Pancreas (tissue), 10 donors: ENCODE measurements at places on chromosomes 16 and 17. TPM values are rescaled to one million over a fixed set of nuclear protein-coding genes. Genes with fewer than 3 reads are reported as not detected.

Gene PRSS33
- polyA plus RNA-seq = 0.05 TPM

Gene KRT40
- 0.61 TPM for polyA plus RNA-seq

Gene SOX8
- 5.5 TPM for polyA plus RNA-seq

Gene SEPTIN1
- 2.1 TPM for polyA plus RNA-seq

DNA sequence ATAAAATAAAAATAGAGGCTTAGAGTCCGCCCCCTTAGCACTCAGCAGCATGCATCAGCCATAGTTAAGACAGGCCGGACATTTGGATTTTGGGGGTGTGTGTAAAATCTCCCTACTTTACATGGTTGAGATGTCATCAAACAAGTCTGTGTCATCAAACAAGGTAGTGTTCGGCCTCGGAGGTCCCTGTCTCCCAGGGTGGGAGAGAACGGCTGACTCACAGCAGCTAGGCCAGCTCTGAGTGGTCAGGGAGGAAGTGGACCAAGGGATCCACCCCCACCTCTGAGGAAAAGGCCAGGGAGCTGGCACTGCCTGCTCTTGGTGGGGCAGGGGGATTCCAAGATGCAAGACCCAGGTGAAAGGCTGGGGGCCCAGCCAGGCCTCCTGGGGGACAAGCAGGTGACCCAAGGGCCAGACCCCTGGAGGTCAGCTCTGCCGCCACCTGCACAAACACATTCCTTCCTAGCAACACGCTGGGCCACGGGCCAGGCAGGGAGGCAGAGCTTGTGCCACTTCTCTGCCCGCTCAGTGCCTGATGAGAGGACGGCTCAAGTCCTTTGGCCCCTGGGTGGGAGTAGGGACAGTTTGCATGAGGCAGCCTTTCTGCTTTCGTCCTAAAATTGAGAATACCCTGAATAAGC lies 28.5 kb downstream of the KIFC3 start:
- DNase-seq = peak; percentile 63

DNA sequence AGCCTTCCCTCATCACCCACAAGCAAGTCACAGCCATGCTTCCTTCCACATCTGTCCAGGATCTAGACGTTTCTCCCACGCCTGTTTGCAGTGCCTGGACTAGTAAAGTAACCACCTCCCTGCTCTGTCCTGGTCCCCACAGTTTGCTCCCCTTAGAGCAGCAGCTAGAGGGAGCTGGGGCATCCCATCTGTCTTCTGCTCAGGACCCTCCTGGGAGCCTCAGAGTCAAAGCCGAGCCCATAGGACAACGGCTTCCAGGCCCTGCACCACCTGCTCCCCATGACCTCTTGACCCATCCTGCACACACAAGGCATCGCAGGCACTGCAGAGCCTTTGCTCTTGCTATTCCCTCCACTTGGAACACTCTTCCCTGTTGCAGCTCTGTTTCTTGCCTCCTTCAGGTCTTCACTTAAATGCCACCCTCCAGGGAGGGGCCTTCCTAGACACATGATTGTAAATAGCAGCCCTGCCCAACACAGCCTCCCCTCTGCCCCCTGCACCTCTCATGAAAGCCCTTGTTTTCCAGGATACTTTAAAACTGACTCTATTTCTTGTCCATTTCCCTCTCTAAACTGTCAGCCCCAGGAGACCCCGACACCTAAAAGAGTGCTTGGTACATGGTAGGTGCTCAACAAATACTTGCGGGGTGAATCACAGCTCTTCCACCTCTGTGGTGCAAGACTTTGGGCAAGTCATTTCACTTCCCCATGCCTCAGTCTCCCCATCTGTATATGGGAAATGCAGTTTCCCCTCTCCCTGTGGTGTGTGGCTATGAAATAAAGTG lies 3.1 kb downstream of the NATD1 start:
- no peak for DNase-seq

DNA sequence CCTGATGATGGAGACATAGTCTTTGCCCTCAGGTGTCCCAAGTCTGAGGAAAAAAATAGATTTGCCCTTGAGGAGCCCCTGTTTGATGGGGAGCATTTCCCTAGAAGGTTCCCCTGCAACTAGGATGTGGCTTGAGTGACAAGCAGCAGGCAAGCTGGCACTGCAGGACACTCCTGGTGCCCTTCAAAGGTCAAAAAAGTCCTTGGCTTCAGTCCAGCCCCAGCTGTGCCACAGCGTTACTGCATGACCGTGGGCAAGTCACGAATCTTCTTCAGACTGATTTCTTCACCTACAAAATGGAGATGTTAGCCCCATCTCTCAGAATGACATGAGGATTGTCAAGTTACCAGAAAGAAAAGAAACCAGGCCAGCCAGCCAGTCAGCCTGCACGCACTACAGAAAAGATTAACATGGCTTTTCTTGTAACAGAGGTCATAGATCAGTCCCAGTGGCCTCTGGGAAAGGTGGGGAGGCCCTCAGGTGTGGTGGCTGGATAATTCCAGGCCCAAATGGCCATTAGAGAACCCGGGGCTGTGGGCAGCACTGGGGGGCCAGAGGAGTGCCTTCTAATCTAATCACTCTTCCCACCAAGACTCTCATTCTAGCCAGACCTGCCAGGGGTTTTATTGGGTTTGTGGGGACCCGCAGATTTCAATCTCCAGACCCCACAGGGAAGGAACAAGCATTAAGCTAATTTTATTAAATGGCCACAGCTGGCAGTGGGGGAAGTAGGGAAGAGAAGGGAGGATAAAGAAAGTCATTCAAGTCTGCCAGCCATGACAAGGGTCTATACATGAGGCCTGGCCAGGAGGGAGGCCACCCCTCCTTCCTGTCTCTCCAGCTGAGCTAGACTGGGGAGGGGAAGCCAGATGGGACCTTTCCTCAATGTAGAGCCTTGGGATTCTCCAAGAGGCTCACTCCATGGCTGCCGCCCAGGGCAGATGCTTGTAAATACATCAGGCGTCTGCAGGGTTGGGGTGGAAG lies 9.7 kb upstream of the KIF18B start:
- no peak for DNase-seq

GRCh38 chr17:278055-278675 lies 74.4 kb downstream of the RPH3AL start:
- DNase-seq = no peak

DNA sequence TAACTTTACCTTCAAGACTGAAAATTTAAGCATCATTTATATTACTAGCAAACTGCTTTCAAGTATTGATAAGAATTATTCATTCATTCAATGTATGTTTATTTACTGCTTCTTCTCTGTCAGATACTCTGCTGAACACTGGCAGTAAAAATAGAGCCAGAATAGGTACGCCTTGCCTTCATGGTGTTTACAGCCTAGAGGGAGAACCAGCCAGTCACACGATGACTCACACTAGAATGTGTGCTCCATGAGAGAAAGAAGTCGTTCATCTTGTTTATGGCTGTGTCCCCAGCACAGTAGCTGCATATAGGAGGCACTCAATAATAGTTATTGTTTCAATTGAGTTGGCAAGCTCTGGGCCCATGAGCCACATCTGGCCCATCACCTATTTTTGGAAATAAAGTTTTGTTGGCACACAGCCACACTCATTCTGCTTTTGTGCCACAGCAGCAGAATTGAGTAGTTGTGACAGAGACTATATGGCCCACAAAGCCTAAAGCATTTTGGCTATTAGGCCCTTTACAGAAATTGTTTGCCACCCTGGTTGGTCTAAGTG lies 84.2 kb downstream of the TMC6 start:
- DNase-seq = no peak

- no peak for DNase-seq
Measured at GRCh38 chr16:51402298-51402697, 251.2 kb upstream of the SALL1 start.

- DNase-seq = no peak
Measured at GRCh38 chr17:59367657-59368045, 36.2 kb downstream of the YPEL2 start.

DNA sequence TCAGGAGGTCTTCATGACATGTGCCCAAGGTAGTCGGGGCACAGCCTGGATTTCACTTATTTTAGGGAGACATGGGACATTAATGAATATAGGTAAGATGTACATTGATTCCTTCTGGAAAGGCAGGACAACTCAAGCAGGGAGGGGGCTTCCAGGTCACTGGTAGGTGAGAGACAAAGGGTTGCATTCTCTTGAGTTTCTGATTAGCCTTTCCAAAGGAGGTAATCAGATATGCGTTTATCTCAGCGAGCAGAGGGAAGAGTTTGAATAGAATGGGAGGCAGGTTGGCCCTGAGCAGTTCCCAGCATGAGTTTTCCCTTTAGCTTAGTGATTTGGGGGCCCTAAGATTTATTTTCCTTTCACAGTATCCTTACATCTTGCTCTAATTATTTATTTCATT lies 443.8 kb upstream of the EEF2KMT start:
- no peak for DNase-seq

DNA sequence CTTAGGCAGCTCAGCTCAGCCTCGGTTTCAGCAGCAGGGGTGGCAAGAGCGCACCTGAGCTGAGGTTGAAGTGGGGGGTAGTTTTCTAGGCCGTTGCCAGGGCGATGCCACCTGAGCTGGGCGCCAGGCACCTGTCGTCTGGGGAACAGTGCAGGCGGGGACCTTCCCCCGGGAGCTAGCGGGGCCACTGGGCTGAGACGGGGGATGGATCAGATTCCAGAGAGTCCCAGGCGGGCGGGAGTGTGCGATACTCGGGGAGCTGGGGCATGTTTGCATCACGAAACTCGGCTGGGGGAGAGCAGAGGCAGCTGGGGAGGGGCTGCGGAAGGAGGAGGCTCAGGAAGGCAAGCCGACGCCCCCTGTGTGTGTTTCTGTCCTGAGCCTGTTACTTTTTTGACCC lies 477 bp upstream of the CLDN9 start:
- DNase-seq = peak; percentile 62

GRCh38 chr17:61267847-61268246 lies 131.8 kb upstream of the TBX2 start:
- DNase-seq = no peak

- DNase-seq = no peak
Measured at GRCh38 chr17:61065263-61065773, 334.3 kb upstream of the TBX2 start.

DNA sequence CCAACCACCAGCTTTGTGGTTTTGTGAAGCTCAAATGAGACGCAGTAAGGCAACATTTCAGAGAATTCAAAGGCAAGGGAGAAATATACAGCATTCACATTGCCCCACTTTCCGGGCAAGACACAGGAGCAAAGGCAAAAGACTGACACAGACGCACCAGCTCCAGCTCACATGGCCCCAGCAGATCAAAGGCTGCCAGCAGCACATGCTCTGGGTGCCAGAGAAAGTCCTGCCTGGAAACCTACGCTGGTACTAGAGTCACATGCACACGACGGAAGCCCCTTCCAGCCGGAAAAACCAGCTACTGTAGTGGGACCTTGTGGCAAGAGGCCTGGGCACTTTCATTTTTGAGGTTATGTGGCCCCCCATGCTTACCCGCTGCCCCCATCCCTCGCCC lies 50.1 kb downstream of the GTF3C1 start:
- no peak for DNase-seq

- DNase-seq = no peak
Measured at GRCh38 chr16:89275837-89276720, 58.6 kb downstream of the ZNF778 start.

DNA sequence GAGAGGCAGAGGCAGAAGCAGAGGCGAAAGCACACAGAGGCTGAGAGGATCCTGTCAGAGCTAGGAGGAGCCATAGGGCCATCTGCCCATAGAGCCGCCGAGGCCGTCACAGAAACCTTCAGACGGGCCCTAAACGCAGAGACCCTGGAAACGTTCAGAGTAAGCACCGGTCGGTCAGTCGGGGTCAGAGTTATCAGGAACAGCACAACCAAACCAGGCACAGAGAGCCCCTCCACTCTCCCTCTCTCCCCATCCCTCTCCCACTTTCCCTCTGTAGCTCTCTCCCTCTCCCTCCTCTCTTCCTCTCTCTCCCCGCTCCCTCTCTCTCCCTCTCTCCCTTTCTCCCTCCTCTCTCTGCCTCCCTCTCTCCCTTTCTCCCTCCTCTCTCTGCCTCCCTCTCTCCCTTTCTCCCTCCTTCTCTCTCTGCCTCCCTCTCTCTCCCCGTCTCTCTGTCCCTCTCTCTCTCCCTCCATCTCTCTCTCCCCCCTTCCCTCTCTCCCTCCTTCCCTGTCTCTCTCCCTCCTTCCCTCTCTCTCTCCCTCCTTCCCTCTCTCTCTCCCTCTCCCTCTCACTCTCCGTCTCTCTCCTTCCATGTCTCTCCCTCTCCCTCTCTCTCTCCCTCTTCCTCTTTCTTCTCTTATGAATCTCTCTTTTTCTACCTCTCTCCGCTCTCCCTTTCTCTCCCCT lies 138.9 kb downstream of the C16orf95 start:
- DNase-seq = no peak

- no peak for DNase-seq
Measured at GRCh38 chr16:80997139-80997798, 9.4 kb downstream of the CMC2 start.

- no peak for DNase-seq
Measured at GRCh38 chr17:48907713-48908046, 527 bp upstream of the UBE2Z start.
